ENCODE measurements at places on chromosomes 7 and 10.

DNA sequence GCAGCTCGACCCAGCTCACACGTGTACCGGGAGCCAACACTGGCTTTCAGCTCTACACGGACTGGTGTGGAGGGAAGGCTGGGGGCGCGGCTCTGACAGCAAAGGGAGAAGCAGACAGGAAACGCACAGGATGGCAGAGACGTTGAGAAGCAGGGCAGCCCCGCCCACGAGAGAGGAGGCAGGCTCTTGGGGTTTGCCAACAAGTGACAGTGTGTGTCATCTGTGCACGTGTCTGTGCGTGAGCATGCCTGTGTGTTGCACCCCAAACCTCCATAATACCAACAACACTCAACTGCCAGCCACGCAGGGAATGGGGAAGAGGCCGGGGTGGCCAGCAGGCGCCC lies 64.4 kb upstream of the PDGFA start:
- no peak for DNase-seq

DNA sequence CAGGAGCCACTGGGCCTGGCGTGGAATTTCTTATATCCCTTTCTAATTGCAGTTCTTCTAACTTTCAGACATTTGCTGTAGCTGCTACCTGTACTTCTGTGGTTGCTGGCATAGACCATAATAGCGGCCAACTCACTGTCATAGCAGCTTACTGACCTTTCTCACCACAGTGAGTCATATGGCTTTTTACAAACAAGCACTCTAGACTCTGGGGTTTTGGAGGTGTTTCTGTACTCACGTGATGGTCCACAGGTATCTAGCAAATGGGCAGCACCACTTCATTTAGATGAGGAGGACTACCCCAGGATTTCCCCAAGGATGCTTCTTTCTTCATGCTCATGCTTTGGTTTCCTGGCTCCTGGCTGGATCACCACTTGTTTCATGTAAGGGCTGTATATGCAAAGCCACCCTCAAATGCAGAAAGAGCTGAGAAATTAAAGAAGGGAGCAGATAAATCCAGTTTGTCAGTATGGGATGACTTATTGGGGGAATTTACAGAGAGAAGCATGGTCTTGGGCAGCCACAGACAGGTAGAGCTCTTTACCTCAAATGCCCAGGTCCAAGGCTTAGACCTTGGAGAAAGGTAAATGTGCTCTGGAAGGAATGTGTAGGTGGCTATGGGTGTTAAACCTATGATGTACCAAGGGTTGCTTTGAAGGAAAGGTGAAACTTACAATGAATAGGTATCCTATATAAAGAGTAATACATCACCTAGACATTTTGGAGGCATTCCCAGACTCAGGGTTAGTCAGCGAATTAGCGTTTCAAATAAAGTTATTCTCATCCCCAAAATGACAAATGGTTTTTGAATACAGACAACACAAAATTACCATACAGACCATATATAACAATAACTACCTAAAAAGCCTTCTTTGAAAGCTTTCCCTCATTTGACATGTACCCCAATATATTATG lies 15.9 kb upstream of the SLC25A16 start:
- no peak for DNase-seq

DNA sequence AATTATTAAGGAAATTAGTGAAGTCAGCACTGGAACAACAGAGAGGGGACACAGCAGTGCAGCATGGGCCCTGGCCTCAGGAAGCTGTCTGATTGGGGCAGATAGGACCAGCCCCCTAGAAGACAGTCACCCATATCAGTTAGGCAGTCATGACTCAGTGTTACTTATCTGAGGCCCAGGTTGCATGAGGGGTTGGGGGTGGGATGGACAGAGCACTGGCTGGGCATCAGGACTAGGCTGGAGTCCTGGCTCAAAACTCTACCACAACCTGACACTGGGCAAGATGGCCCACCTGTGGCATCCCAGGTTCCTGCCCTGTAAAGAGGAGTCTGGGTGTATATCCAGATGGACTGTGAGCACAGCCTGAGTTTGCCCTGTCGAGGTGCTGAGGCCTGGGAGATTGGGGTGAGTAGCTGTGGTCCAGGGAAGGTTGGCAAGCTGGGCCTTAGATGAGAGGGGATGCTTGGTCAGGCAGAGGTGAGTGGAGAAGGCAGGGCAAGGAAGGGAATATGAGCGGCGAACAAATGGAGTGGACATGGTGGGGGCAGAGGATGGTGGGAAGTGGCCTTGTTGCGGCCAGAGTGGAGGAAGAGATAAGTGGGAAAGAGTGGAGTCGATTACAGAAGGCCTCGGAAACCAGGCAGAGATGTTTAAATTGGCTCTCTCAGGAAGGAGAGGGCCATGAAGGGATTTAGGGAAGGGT lies 37.5 kb downstream of the HK1 start:
- DNase-seq, result no peak

DNA sequence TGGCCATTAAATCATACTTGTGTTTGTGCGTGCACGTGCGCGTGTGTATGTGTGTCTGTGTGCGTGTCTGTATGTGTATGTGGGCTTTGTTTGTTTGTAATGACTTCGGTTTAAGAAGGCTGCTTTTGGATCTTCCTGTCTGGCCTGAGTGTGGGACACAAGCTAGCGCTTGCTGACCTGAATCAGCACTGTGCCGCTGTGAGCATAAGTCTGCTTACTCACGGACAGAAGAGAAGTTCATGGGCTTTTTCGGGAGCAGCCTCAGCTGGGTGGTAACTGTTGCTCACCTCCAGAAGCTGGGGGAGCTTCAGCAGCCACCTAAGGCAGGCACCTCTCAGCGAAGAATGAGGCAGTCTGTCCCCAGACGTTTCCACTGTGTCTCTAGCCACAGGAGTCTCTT lies 56.1 kb upstream of the TRUB1 start:
- no peak for DNase-seq

DNA sequence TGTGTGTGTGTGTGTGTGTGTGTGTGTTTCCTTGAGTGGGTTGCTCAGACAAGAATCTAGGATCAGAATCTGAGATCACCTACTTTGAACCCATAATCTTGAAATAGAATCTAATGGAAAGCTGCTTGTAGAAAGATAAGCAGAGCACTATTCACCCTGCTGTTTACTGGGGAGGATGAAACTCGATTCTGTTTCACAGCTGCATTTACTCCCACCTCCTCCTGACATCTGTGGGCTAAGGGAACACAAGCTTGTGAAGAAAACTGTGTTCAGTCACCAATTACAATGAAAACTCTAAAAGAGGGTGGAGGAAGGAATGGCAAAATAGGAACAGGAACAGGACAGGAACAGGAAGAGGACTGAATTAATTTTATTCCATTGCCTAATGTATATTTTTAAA lies 269.5 kb downstream of the TSPAN12 start:
- DNase-seq, result no peak
